ENCODE measurements at places on chromosomes 5 and 9.
A peak's percentile ranks its signal among the peaks of the same experiment; 100 is the strongest.

DNA sequence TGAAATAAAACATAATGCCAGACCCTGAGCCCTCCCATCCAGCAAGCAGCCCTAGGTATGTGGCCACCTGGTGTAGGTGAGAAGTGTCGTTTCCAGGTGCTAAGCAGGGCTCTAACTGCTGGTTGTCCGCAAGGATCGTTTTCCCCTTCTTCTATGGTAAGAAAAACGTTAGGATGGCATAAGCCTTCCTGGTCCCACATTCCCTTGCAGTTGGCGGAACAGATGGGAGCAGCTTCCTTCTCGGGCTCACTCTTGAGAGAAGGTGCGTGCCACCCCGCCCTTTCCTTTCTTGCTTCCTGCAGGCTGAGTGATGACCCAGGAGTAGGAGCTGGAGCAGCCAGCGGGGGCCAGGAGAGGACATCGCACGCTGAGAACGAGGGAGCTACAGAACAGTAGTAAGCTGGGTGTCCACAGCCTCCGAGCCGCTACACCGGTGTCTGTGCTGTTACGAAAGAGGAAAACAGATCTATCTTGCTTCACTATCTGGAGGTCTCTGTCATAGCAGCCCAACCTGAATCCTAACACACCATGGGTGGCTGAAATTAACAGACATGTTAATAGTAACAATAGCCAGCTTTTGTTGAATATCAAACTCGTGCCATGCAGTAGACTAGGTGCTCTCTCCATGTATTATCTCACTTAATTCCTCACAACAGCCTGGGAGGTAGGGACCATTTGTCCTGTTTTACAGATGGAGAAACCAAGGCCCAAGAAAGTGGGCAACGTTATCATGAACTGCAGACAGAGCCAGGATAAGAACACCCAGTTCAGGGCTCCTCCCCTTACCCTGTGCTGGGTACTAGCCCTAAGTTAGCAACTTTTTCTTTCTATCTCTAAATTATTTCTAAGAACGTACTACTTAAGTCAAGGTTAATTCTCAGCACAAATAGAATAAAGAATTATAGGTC lies 139.8 kb downstream of the COL23A1 start:
- DNase-seq = no peak

GRCh38 chr9:93619272-93619775 lies 42.9 kb downstream of the PHF2 start:
- DNase-seq = no peak

- no peak for DNase-seq
Observed at GRCh38 chr5:96396878-96397277, 36.2 kb downstream of the PCSK1 start.

GRCh38 chr5:112885001-112885400 lies 23.9 kb downstream of the SRP19 start:
- DNase-seq = no peak

GRCh38 chr9:88313364-88314220 lies 74.7 kb upstream of the SPIN1 start:
- no peak for DNase-seq

- no peak for DNase-seq
Observed at GRCh38 chr5:104325356-104325755, 762.8 kb upstream of the NUDT12 start.

DNA sequence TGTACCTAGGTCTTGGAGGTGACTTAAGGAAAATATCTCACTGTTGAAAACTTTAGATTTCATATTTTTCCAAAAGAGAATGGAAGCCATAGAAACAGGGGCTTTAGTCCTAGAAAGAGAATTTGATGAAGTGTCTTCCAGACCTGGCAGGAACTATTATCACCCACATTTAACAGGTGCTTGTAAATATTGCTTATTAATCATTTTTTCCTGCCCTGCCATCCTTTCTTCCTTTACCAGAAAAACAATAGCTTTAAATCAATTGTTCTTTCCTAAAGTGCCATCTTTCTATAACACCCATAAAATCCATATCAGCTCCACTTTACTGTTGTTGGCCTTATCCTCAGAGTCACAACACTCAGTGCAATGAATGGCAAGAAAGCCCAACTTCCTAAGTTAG lies 350.9 kb downstream of the YTHDC2 start:
- no peak for DNase-seq

- no peak for DNase-seq
Observed at GRCh38 chr9:93677641-93678136, 101.3 kb downstream of the PHF2 start.

GRCh38 chr5:176948458-176948857 lies 49.3 kb upstream of the HK3 start:
- no peak for DNase-seq

DNA sequence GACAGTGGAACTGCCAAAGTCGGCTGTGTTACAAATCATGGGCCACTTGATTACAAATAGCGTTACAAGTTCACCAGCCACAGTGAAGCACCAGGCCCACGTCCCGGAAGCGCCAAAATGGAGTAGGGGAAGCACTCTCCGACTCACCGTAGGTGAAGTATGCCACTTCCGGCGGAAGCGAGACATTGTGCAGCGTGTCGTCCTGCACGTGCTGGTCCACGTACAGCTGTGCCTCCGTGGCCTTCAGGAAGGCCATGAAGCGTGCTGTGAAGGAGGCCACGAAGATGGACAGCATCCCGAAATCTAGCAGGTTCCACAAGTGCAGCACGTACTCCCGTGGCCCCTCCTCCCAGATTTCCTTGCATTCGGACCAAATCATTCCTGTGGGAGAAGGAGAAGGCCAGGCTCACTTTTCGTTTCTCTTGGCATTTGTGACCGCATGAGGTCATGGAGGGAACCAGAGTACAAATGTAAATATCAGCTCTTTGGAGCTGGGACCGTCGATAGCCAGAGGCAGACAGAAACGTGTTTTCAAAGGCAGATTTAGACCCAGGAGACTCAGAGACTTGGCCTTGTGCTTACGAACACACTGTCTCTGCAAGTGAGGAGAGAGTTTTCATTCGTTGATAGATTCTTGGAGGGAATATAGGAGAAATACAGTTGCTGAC lies 58.7 kb upstream of the SMIM32 start:
- DNase-seq = no peak

- DNase-seq = no peak
Observed at GRCh38 chr5:150391064-150391834, 21.5 kb downstream of the CD74 start.

DNA sequence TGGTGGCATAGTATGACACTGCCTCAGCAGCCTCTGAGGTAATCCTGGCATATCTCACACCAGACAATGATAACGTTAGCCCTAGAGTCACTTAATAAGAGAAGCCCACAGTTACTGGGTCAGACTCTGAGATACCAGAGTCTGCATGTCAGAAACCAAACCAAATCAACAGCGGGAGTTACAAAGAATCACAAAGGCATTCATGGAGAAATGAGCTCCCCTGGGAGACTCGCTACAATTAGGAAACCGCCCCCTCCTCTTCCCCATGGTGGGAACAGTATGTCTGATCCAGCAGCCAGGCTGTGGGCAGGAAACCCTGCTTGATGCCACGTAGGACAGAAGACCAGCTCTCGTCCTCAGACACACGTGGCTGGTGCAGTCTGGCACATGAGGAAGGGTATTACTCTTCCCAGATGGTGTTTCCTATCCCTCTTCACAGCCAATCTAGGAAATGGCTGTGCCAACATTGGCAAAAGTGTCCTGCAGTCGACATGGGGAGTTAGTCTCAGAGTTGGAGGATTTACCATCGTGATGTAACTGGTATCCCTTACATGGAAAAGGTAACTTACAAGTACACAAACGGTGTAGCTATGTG lies 485.4 kb downstream of the ZNF608 start:
- DNase-seq = no peak

DNA sequence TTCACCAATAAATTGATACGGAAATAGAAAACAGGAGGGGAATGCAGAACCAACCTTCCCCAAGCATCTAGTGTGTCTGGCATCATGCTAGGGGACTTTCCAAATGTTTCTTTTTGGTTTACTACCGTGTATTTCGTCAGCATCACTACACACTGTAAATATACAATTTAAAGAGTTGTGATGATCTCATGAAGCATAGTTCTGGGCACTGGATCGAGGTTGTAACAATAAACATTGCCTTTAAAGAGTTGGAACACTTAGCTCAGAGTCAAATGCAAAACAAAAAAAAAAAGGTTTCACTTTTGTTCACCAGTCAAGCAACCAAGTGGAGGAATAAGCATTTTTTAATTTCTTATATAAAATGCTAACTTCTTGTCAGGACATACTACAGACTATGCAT lies 2.9 kb upstream of the SCAI start:
- DNase-seq = no peak

DNA sequence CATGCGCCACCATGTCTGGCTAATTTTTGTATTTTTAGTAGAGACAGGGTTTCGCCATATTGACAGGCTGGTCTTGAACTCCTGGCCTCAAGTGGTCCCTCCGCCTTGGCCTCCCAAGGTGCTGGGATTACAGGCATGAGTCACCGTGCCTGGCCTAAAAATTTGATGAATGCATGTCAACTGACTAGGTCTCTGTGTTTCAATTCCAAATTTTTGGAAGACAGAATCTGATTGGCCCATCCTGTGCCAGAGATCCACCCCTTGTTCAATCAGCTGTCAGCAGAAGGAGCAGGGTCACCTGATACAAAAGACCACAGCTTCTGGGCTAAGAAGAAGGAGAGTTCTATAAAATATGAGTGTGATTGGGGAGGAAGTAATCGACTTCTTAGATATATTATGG lies 43.5 kb upstream of the COL15A1 start:
- DNase-seq = no peak

DNA sequence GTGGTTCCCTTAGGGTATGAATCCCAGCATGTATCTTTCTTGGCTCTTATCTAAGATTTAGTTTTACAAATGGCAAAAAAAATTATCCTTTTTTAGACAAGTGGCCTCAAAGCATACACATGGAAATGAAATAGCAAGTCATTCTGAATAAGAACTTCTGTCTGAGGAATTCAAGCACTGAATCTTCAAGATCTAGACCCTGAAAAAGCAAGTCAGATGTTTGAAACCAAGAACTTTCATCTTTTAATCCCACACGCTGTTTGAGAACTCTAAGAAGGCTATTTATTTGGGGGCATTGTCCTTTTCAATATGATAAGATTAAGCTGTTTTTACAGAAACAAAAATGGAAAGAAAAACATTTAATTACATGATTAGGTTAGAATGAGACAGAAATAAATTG lies 549.2 kb upstream of the CYLC2 start:
- no peak for DNase-seq

DNA sequence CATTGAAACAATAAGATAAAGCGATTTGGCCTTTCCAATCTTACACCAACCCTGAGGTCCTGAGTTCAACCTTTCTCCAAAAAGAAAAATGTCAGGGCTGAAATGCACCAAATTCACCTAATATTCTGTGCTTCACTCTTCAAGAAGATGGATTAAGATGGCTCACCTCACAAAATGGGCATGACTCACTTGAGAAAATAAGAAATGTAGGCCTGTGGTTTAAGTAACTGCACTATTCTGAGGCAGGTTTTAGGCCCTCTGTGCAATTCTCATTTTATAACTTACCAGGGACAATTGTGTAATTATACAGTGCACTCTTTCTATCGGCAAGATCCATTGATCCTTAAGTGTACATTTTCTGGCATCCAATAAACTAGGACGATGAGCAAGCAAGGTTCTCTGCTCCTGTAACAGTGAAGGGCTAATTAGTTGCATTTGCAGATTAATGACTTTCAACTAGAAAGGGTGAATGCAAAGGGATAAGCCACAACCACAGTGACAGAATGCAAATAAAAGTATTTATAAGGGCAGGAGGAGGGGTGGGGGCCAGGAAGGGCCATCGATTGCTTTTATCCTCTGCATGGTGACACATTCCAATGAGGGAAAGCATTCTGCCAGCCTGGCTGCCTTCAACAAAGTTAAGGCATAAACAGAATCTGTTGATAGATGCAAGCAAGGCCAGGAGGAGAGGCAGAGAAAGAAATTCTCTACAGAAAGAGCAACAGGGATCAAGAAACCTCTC lies 214.5 kb downstream of the CAAP1 start:
- no peak for DNase-seq

- peak; percentile 40 for DNase-seq
Observed at GRCh38 chr9:121357011-121357410, 13.0 kb downstream of the STOM start.

DNA sequence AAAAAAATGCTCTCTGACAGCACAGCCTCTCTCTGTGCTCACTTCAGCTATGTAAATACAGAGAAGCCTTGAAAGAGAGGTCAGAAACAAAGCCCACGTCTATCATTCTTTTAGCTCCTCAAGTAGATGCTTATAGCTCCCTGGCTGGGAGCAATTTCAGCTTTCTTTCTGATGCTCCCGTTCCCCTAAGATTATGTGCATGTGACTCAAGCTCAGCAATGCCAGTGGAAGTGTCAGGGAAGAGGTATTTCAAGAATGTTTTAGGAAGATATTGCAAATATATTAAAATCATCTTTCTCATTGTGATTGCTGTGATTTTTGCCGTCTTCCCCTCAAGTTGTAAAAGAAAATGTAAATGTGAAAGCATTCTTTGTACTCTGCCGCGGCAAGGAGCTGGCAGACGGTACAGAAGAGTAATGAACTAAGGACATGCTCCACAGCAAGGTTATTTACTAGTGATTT lies 1353.7 kb upstream of the ACO1 start:
- no peak for DNase-seq

- no peak for DNase-seq
Observed at GRCh38 chr9:106324053-106324585, 538.8 kb upstream of the ZNF462 start.

- DNase-seq = no peak
Observed at GRCh38 chr9:129648092-129648763, 6.3 kb upstream of the ASB6 start.

DNA sequence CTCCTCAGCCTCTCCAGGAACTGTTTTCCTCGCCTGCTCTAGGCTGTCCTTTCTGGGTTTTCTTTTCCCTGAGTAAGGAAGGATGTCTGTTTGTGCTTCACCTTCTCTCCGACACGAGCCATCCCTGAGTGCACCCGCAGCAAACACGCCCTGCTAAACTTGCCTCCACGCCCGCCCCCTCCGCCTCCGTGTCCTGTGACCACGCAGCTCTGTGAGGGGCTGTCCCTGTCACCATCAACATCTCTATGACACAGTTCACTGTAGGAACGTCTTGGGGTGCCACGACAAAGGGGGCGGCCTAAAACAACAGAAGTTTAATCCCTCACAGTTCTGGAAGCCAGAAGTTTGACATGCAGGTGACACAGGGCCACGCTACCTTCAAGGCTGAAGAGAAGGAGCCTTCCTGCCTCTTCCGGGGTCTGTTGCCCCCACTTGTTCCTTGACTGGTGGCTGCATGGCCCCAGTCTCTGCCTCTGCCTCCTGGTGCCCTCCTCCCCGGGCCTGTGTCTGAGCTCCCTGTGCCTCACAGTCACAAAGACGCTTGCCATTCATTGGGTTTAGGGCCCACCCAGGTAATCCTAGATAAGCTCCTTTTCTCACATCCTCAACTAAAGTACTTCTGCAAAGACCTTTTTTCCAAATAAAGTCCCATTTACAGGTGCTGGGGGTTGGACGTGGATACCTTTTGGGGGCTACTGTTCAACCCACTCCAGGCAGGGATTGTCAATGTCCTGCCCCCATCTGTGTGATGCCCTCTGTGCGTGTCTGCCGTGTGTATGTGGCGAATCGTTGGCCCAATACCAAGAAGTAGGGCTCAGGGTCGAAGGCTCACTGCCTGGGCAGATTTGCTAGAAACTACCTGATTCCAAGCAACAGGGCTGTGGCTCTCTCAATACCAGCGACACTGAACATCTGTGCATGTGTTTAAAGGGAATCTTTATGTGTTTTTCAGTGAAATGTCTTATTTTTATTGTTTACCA lies 39.7 kb downstream of the IRX2 start:
- DNase-seq = no peak

All from CD4-positive, alpha-beta memory T cell (primary cell).